Fibroblast of skin of scalp (primary cell): ENCODE measurements at places on chromosomes 1 and 21.

DNA sequence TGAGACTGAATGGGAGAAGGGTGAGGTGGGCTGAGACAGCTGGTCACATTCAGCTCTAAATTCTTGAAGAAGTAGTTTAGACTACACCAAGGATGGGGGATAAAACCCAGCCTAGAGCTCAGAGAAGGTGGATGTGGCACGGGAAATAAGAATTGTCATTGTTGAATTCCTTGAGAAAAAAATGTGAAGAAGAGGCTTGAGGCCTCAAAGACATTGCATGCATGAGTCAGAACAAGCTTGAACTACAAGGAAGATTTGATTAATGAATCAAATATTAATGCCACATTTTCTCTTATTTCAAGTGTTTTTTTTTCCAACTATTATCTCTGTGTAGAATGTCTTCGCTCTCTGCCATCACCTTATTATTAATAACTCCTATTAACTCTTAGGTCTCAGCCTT is 58.9 kb downstream of the MAP3K7CL start:
- DNase-seq = peak; percentile 77

- DNase-seq = no peak
Observed at GRCh38 chr1:104592926-104593325, 843.2 kb downstream of the AMY1C start.

GRCh38 chr21:35705237-35705887 is 355.0 kb downstream of the SETD4 start:
- no peak for DNase-seq

DNA sequence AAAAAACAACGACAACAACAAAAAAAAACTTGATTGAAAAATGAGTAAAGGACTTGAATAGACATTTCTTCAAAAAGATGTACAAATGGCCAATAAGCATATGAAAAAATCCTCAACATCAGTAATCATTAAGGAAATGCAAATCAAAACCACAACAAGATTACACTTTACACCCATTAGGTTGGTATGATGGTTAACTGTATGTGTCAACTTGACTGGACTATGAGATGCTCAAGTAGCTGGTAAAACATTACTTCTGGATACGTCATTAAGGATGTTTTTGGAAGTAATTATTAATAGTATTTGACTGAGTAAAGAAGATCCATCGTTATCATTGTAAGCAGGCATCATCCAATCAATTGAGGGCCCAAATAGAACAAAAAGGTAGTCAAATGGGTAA is 34.9 kb upstream of the LYPLAL1 start:
- DNase-seq = no peak

- peak; percentile 11 for DNase-seq
Observed at GRCh38 chr21:43956670-43957035, 55.5 kb upstream of the TRAPPC10 start.

DNA sequence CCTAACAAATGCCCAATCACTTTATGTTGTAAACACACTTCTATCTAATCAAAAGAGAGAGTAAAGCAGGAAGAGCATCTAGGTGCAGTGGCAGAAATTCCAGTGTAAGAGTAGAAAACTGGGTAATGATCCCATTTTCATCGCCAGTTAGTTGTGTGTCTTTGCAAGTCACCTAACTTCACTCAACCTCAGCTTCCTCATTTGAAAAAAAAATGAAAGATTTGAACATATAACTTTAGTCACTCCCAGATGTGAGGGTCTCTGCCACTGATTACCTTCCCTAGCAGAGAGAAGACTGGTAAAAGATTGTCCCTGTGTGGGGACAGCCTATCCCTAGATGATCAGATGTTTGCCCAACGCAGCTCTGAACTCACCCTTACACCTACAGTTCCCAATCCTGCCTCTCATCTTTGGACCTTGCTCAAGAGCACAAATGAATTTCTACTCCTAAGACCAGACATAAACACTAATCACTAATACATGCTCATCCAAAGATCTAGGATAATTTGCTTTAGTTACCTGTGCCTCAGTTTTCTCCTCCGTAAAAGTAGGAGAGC is 25.2 kb upstream of the DUSP23 start:
- DNase-seq = no peak

GRCh38 chr1:212127221-212127620 is 91.7 kb downstream of the DTL start:
- no peak for DNase-seq

- no peak for DNase-seq
Observed at GRCh38 chr1:94907136-94907535, 19.8 kb downstream of the CNN3 start.

GRCh38 chr1:16142383-16142995 is 13.4 kb downstream of the EPHA2 start:
- DNase-seq = no peak

GRCh38 chr1:160078512-160079195 is 2.7 kb upstream of the KCNJ9 start:
- DNase-seq = peak; percentile 31

DNA sequence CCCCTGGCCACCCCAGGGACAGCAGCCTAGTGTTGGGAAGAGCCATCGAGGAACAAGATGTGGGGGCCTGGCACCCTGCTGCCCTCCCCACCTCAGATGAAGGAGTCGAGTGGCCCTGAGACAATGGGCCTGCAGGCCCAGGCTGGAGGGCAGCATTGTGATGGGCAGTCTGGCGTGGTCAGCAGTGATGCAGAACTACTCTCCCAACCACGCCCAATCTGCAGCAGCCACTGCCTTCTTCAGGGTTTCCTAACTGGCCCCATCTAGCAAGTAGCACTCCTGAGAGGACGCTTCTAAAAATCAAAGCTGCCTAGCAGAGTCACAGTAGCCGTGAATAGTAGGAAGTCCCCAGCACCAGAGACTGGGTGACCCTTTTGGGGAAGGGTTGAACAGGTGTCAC is 18.5 kb downstream of the CDCP2 start:
- DNase-seq = no peak

DNA sequence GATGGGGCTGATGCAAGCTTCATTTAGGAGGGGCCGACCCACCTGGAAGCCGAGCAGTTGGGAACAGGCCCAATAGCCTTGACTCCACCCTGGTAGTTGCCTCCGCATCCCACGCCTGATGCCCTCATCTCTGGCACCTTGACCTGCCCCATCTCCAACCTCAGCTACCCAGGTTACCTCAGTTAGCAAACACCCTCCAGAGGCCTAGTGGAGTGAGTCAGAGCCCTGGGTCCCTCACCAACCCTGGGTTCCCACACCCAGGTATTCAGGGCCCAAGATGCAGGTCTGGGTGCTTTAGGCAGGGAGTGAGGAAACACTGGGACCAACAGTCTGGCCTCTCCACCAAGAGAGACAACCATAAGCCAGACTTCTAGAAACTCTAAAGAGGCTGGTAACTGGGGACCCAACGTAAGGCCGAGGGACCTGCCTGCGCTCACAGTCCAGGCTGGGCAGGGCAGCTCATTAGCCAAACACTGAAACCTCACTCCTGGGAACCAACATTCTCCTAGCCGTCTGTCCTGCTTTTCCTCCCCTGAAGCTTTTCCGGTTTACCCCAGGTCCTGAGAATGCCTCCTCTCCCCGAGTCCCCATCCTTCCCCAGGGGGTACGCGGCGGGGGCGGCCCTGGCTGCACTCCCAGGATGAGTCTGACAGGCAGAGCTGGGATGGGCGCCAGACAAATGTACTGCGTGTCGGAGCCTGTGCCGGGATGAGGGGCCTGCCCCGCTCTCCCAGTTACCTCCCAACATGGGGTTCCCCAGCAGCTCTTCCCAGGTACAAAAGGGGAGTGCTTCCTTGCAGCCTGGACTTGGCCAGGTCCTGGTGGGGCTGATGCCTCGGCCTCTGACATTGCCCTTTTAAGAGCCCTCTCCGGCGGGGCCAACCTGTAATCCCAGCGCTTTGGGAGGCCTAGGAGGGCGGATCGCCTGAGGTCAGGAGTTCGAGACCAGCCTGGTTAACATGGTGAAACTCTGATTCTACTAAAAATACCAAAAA is 8.9 kb upstream of the CELSR2 start:
- peak; percentile 86 for DNase-seq

DNA sequence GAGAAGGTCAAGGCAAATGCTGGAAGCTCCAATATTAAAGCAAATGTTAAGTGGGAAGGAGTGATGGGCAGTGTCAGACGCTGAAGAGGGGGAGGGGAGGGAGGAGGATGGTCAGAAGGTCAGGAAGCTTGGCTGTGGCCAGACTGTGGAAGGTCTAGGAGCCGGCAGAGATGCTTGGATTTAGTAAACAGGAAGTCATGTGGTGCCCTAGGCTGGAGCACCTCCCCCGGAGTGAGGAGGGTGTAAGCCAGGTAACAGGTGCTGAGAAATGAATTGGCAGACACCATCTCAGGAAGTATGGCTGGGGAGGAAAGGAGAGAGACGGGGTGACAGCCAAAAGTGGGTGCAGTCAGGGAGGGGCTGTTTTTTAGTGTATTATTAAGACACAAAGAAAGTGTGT is 17.7 kb downstream of the CSMD2 start:
- no peak for DNase-seq

GRCh38 chr1:109298666-109299557 is 7.9 kb downstream of the MYBPHL start:
- peak; percentile 94 for DNase-seq

- DNase-seq = no peak
Observed at GRCh38 chr1:119449971-119450370, 35.0 kb downstream of the HSD3B2 start.

- peak; percentile 90 for DNase-seq
Observed at GRCh38 chr1:244353551-244354091, 98.1 kb downstream of the ADSS2 start.

DNA sequence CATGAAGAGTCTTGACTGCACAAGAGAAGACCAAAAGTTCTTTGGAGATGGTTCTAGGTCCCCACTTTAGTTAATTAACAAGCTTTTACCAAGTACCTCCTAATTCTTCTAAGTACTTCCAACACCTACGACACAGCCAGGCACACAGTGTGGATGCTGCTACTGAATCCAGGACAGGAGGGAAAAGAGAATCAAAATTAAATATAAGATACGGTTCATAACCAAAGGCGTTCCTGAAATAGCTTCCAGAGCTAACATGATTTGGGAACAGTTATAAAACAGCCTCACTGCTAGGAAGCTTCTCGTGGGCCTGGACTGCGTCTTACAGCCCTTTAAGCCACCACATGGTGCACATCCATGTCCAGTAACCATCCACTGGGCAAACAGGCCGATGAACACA is 75.0 kb downstream of the CD34 start:
- DNase-seq = no peak

DNA sequence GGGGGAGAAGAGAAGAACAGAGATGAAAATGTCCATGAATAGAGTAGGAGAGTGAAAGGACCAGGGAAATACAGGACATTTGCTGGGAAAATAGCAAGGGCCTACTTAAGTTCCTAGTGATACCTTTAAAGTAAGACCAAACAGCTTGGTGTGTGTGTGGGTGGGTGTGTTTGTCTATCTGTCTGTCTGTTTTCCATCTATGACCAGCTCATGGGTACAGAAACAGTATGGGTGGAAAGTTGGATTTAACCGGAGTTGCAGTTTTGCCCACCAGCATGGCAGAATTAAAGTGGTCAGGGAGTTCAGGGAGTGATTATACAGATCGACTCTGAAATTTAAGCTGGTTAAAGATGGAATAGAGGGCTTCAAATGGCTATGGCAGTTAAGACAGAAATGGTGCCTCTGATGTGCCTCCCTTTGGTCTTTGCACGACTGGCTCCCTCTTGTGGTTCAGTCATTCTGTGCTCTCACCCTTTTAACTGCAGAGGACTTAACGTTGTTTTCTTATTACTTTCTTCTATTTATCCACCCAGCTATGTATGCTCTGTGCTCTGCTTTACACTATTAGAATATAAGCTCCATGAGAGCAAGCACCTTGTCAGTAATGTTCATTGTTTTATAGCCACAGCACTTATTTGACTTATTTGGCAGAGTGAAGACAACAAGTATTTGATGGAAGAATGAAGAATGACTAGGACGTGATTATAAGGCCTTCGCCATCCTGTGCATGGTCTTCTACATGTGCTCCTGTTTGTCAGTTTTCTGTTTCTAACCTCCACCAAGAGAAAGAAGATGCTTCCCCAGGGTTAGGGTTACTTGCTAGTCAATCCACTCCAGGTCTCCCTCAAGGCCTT is 72.7 kb upstream of the AK4 start:
- peak; percentile 58 for DNase-seq

GRCh38 chr1:4700801-4701200 is 46.4 kb downstream of the AJAP1 start:
- peak; percentile 40 for DNase-seq

- no peak for DNase-seq
Observed at GRCh38 chr1:114104949-114105348, 48.7 kb downstream of the SYT6 start.

GRCh38 chr1:42037161-42037560 is 116.0 kb upstream of the GUCA2B start:
- peak; percentile 72 for DNase-seq

DNA sequence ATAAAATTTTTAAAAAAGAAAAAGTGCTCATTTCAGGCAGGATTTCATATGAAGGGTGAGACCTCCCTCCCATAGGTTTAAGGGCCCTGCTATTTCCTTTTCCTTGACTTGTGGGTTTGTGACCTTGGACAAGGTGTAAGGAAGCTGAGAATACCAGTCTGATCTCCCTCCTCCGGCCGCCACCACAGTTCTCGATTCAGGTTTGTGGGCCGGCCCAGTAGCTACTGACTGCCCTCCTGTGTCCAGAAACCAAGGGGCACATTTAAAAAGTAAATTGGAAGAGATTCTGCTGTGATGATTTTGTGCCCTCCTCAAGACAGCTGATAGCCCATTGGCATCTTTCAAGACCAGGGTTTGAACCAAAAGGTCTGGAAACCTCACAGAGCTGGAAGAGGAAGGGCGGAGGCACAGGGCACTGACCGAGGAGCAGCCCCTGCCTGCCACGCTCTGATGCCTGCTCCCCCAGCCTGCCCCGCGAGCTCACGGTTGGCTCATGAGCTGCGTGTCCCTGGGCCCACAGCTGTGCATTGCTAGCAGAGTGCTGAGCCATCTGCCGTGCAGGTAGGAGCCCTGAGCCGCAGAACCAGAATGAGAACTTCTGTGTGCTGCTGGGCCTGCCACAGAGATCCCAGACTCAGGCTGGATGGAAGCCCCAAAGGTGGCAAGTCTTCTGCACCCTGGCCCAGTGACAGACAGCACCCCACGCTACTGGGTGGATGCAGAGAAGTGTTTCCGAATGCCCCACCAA is 348.7 kb downstream of the NPHP4 start:
- DNase-seq = no peak

DNA sequence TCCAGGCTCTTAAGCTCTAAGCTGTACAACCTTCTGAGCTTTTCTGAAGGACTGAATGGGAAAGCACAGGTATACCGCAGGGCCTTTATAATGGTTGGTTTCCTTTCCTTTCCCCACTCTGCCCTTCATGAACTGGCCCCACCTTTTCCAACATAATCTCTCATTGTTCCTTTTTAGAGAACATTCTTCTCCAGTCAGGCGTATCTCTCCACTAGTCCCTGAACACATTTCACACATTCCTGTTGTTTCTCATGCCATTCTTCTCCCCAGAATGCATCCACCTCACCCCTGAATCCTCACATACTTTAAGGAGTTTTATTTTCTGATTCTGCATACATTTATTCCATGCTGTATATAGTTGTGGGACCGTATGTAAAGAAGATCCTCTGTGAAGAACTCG is 41.3 kb downstream of the PGM1 start:
- no peak for DNase-seq
